Glutamatergic neuron (in vitro differentiated cells): ENCODE measurements at places on chromosomes 7 and 10. TPM values are rescaled to one million over a fixed set of nuclear protein-coding genes. Genes with fewer than 3 reads are reported as not detected.
A peak's percentile ranks its signal among the peaks of the same experiment; 100 is the strongest.

DNA sequence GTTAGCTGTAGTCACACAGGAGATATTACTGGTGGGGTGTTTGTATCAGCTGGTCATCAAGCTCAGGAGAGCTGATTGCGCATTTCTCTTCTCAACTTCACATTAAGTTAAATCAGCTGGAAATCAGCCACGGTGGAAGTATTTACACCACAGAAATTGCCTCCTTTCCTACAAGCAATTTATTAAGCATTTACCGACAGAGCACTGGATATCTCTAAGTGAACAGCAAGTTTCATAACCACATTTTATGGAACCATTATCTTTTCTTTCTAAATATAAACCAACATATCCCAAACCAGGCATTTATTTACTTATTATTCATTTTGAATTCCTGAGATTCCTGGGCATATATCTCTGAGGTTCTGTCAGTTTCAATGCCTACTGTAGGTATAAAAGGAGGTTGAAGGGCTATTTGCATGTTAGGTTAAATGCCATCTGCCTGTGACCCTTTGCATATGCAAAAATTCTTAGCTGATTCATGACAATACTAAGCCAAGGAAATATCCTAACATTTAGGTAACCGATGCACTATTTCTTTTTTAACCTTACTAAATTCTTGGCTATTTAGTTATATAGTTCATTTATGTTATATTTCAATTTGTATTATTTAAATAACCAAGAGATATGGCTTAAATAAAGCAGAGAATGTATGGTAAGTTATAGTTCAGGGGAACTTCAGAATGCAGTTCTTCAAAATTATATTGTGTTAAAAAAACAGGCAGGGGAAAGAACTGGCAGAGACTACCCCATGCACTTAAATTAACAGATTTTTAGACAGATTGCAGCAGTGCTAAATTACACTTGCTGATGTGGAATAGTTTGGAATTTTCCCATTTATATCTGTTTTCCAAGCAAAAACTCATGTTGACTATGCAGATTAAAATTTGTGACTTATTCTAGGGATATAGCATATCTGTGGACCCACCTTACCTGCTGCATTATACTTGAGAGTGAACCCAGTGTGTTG is 56.8 kb downstream of the DYNC1I1 start:
- no peak for DNase-seq

DNA sequence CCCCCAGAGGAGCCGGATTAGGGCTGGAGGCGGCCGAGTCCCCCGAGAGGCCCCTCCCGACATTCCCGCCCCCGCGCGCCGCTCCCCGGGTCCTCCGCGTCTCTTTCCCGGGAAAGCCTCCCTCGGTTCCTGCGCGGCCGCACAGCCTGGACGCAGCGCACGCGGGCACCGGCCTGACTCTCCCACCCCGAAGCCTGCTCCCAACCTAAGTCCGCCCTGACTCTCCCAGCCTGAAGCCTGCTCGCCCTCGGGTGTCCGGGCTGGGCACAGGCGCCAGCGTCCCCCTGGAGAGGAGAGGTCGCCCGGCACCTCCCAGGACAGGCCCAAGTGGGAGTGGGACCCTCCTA is 441 bp upstream of the VENTX start:
- no peak for DNase-seq

- DNase-seq: peak; percentile 73
Observed at GRCh38 chr10:75400771-75401568, 594 bp downstream of the ZNF503 start.

GRID1 gene
- 8.0 TPM for total RNA-seq

ATG9B gene
- total RNA-seq: 9.4 TPM

GRCh38 chr7:88700725-88701124 is 58.8 kb upstream of the ZNF804B start:
- DNase-seq: no peak

DNA sequence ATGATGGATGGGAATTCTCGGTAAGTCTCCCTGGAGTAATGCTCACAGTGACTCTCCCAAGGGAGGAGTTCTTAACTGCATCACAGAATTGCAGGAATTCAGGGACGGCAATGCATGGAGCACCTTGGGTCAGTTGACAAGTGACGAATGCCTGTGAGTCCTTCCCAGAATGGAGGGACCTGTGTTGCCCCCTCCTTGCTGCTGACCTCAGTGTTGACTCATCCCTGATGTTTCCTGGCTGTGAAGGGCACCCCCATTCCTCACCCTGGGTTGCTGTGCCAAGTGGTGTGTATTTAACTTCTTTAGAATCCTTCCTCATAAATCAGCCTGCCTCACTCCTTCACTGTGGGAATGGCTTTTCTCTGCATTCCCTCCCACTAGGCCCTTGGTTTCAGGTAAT is 98.9 kb downstream of the LRMDA start:
- DNase-seq: no peak

DNA sequence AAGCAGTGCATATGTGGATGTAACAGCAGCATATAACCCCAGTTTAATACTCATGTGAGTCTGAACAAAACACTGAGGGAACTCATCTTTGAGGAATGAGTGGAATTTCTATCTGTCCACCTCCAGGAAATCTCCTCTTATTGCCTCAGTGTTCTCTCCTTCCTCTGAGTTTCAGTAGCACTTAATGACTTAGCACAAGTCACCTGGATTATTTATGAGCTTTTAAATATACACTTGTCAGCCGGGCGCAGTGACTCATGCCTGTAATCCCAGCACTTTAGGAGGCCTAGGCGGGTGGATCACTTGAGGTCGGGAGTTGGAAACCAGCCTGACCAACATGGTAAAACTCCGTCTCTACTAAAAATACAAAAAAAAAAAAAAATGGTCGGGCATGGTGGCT is 4.3 kb downstream of the LRRC20 start:
- DNase-seq: no peak

- DNase-seq: peak; percentile 67
Observed at GRCh38 chr7:19117091-19117869, at the start of gene TWIST1. TSS of gene TWIST1 (minus strand) at chr7:19117636. CDS start at chr7:19117321, 315 bp downstream.

PUS7 gene
- total RNA-seq: 20.0 TPM

- DNase-seq: no peak
Observed at GRCh38 chr7:20508109-20508508, 107.4 kb upstream of the ABCB5 start.

DNA sequence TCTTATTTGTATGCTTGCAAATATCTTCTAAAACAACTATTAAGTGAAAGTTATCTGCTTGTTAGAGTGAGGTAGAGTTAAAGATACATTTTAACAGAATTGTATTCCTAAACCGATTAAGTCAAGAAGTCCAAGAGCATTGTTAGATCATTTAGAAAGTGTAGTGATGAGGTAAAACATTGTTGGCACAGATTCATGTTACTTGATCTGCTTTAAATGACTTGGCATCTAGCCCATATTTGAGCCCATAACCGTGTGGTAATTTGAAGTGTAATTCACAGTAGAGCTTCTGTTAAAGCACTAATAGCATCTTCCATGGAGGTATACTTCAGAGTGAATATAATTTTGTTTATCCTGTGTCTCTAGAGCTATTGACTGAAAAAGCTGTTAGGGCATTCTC is 62.1 kb downstream of the PTEN start:
- no peak for DNase-seq

LDB3 gene
- 92.0 TPM for total RNA-seq

- DNase-seq: no peak
Observed at GRCh38 chr7:111787741-111788140, 225.4 kb upstream of the IMMP2L start.

- no peak for DNase-seq
Observed at GRCh38 chr7:104130726-104131125, 77.1 kb downstream of the ORC5 start.

DNA sequence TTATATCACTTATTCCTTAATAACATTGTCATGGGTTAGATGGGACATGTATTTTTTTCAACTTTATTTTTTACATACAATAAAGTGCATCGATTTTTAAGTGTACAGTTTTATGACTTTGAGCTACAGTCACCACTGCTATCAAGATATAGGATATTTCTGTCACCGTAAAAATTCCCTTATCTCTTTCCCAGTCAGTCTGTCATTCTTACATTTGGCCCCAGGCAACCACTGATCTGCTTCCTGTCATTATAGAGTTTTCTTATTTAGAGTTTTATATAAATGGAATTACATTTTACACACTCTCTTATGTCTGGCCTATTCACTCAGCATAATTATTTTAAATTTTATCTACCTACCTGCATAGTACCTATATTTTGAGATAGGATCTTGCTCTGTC is 145.2 kb downstream of the AUTS2 start:
- DNase-seq: no peak

DNA sequence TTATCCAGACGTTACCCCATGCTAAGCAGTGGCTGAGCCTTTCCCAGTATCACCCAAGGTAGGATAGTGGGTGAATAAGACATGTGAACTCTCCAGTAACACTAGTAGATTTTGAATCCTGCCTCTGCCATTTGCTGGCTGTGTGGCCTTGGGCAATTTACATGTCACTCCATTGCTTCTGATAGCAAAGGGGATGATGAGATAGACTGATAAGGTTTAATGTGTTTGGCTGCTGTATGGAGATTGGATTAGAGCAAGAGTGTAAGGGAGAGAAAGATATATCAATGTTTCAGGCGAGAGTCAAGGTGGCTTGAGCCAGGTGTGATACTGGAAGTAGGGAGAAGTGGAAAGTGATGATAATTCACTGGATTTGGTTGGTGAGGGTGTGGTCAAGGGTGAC is 40.1 kb upstream of the EEPD1 start:
- no peak for DNase-seq

DNA sequence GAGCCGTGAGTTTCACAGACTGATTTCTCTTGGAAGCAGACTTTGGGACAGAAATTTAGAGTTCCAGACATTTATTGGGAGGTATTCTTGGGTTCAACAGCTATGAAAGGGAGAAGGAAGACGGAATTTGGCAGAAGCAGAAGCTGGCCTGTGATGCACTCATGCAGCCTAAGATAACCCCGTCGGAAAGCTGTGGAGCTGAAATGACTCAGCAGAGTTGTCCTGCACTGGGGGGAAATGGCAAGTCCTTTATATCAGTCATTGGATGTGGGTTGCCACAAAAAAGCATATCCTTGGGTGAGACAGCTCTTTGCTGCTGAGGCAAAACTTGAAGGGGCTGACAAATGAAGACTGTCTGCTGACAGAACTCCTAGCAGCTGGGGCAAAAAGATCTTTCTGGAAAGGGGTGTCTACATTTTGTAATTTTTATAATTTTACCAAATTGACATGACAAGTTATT is 11.5 kb upstream of the MICU1 start:
- no peak for DNase-seq

DNA sequence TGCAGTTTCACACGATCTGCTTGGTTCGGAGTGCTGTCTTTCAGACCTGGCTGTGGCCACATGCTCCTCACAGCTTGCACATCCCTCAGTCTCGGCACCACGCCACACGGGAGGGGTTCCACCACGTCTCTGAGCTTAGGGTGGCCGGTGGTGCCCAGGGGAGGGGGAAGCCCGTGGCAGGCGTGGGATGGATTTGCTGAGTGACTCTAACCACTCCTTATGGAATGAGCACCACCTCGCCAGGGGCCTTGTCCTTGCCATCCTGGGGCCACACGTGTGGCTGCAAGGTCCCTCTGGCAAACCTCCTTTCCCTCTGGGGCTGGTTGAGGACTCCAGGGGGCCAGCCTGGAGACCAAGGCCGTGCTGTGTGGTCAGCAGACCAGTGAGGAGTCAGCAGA is 29.1 kb upstream of the FAM20C start:
- DNase-seq: peak; percentile 12

- no peak for DNase-seq
Observed at GRCh38 chr7:157692460-157693011, 355.7 kb downstream of the DNAJB6 start.

GRCh38 chr10:36452851-36453250 is 672.5 kb upstream of the ANKRD30A start:
- DNase-seq: no peak

DNA sequence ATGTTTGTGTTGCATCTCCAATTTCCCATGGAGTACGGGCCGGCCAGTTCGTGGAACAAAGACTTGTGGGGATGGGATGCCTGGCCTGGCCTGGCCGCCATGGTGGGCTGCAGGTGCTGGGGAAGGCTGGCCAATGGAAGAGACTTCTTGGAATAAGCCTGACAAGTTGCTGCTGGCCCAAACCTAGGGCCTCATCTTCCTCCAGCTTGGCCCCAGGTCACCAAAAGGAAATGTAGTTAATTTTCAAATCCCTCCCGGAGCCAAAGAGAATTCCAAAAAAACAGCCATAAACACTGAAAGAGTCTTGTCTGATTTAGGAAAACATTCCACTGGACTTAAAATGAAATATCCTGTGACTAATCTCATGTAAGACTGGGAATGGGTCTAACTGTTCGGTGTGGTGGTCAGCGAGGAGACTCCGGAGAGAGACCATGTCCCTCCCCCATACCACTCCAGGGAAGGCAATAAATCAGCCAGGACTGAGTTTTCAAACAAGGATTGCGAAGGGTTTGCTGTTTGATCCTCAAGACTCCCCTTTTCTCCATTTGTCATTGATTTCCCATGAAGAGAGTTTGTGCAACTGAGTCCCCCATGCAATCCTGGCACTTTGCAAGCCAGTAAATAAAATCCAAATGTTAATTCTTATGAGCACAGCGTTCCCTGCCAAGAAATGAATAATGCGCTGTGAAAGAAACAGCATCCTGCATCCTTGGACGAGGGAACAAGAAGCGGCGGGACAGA is 128.7 kb upstream of the HABP2 start:
- DNase-seq: no peak

DNA sequence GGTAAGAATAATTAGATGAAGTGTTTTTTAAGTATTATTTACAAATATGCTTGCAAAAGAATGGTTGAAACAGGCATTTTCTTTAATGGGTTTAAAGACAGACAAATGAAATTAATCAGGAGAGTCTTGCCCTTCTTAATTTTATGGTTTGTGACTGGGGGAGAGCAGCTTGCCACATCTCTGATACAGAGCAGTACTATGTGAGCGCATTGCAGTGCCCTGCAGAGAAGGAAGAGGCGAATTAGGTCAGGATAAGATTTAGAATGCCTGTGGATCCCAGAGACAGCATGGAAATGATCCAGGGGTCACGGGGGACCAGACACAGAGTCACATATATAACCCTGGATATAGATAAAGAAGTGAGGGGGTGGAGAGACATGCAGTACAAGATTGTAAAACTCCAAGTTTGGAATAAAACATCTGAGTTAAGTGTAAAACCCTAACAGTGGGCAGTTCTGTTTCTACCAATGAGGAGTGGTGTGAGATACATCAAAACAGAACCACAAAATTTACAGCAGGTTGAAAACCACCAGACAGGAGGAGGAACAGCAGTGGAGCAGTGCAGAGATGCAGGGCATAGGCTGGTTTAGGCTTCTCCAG is 125.5 kb downstream of the FAM204A start:
- DNase-seq: no peak

DNA sequence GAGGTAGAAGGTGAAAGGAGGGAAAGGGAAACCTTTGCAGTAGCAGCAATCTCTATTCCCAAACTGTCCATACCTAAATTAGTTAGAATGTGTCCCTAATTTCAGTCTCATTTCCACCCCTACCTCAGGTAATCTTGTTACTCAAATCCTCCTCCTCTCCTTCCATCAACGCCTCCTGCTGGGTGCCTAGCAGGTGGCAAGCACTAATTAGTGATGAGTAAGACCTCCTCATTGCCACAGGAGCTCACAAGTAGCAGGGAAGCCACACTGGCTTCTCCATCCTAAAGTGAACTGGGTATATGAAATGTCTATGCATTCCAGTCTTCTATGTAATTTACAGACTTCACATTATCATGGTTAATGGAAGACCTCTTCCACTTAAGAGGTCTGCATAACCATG is 25.7 kb upstream of the FAM133B start:
- no peak for DNase-seq

HMX3 gene
- not detected for total RNA-seq
